Activated CD4-positive, alpha-beta T cell treated with anti-CD3 and anti-CD28 coated beads, Interleukin-2, amount 10 ng/mL, durations not matched to agents 24 days and 14 days (primary cell): ENCODE measurements at places on chromosomes 2 and 18. TPM values are rescaled to one million over a fixed set of nuclear protein-coding genes. Genes with fewer than 3 reads are reported as not detected.

The ACVR1C gene
- total RNA-seq: 0.98 and 1.0 TPM in 2 replicates

The SDC1 gene
- total RNA-seq: 0.63 and 1.1 TPM in 2 replicates

The CEP68 gene
- total RNA-seq: 4.4 and 4.9 TPM in 2 replicates

The BIRC6 gene
- 101 and 105 TPM in 2 replicates for total RNA-seq

The OXER1 gene
- total RNA-seq: 0.19 and 0.43 TPM in 2 replicates

The IL36G gene
- not detected in 2 replicates for total RNA-seq

The TFCP2L1 gene
- total RNA-seq: 0.12 TPM in 1 of 2 replicates, not detected in the other

The GATA6 gene
- total RNA-seq: not detected in 2 replicates

The DOCK10 gene
- total RNA-seq: 137 and 138 TPM in 2 replicates

The COL4A4 gene
- total RNA-seq: not detected in 2 replicates

The TEKT4 gene
- 0.43 and 0.49 TPM in 2 replicates for total RNA-seq

The GCG gene
- not detected in 2 replicates for total RNA-seq

The PRLH gene
- total RNA-seq: not detected in 2 replicates
